Dorsolateral prefrontal cortex (tissue), 122 donors: ENCODE measurements at places on chromosomes 16 and 17.

DNA sequence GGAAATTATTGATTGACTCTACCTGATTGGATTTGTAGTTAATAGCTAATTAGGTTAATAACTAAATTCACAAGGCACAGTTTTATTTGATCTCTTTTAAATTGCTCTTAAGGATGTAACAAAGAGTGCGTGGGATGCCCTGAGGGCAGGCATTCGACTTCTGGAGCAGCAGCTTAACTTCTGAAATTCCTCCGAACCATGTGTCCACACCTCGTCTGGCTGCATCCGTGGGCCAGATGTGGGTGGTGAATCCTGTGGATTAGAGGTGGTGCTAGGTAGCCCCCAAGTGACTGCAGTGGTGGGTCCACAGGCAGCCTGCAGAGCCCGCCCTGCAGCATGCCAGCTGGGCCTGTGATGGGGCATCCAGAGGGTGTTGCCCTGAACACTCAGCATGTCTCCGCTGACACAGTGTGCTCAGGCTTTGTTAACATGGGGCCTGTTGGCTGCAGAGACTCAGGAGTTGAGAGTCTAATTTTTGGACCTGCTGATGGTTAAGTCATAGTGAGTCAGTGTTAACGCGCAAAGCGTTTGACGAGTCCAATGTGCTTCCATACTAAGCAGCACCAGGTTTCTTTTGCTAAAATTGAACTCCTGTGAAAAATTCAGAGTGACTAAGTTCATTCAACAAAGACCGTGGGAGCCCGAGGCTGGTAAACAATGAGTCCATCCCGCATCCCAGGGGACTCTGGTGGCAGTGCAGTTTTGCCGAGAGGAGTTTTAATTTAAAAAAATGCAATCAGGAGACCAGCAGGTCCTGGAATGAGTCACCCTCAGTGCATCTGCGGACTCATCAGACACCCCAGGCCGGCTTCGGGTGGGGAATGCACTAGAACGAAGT, 3.8 kb upstream of the NPB start:
- DNase-seq: no peak

DNA sequence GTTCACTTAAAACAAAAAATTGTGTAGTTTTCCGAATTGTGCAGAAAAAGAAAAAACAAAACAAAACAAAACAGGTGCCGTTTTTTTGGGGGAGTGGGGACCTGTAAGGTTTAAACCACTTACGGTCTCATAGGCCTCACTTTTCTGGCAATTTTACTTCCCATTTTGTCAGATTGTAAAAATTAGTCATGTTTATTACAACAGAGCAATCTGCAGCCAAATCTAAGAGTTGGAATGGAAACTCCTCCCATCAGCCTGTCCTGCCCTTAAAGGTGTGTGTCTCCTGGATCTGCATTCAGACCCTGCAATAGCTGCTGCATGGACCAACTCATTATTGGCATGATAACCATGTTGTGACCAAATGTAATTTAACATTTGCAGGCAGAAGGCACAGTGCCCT, 8.2 kb upstream of the SALL1 start:
- DNase-seq: no peak

- no peak for DNase-seq
Measured at GRCh38 chr17:19378416-19379360, at the start of gene MAPK7. Gene MAPK7 (plus strand): TSS chr17:19378498. CDS start chr17:19378901, 403 bp downstream.

DNA sequence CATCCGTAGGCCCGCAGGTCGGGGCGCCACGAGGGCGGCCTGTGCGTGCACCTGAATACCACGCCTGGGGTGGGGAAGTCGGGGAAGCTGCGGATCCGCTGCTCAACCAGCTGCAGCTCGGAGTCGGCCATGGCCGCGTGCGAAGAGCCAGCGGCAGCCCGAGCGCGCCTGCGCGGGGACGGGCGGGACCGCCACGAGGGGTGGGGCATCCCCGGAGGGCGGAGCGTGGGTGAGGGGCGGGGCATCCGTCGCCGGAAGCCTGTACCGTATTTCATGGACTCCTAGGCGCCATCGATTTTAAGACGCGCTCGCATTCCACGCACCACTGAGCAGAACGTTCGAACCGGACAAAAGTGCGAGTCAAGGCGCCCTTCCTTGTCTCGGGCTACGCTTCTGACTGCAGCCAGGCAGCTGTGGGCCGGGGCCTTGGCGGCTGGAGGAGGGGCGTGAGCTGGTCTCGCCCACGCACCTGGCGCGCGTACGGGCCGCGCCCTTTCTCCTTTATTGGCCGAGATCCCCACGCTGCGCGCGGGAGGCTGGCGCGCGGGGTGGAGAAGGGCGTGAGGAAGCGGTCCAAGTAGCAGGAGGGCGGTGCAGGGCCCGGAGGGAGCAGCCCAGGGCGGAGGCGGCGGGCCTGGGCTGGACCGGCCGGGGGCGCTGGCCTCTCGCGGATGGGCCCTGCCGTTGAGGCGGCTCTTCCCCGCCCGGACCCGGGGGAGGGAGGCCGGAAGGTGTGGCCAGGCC, at the start of gene APRT:
Gene APRT, minus strand, starts transcription at position 160 of the 744 bp plus-strand sequence. Its CDS starts 29 bp downstream, at position 131.
- peak; percentile 95 for DNase-seq

DNA sequence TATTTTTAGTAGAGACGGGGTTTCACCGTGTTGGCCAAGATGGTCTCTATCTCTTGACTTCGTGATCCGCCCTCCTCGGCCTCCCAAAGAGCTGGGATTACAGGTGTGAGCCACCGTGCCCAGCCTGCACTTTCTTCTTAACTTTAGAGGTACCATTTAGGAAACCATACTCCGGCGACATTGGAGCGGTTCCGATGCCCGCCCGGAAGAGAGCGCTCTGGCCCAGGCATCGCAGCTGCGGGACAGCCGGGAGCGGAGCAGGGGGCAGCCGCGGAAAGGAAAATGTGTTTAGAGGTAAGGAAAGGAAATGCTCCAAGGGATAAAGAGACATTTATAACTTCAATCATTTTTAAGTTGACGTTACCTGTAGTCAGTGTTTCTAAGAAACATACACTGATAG, 6.0 kb upstream of the HS3ST3B1 start:
- DNase-seq: no peak

DNA sequence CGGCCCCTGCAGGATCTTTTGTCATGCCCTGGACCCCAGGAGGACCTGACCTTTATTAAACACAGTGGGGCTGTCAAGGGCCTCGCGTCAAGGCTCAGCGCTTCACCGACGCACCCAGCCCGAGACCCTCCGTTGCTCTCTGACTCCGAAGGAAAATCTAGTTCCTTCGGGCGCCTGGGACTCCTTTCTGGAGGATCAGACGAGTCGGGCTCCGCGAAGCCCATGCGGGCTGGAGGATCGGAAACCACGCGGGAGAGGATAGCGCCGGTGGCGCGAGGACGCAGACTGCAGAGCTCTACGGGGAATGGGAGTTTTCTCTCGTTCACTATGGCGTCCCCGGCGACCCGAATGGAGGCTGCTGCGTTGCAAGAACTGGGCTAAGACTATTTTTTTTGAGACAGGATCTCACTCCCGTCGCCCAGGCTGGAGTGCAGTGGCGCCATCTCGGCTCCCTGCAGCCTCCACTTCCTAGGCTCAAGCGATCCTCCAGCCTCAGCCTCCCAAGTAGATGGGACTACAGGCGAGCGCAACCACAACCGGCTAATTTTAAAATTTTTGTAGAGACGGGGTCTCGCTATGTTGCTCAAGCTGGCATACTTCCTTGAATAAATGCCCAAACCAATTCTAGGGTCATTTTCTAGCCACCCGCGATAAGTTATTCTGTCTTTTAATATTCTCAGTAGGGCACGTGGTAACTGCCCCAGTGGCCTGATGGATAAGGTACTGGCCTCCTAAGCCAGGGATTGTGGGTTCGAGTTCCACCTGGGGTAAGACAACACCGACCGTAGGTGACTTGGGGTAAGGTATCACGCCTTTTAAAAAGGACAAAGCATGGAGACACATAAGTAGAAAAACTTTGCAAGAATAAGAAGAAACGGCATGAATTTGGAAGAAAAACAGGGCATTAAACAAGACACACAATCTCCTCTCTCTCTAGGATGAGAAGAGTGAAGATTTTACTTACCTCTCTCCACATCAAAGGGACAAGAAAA, 5.5 kb downstream of the OR1F1 start:
- no peak for DNase-seq

DNA sequence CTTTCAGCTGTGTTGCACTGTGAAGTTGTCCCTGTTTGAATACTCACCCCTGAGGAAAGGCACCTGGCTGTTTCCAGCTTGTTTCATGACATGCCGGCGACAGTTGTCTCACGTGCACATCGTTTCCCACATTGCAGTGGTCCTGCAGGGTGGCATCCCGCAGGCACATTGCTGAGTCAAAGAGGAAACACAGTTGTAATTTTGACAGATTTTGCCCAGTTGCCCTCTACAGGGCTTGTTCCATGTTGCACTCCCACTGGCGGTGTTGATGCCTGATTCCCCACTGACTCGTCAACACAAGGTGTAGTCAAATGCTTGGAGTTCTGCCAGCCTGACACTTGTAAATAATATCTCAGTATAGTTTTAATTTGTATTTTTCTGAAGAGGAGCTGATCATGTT, 23.8 kb downstream of the EPN2 start:
- DNase-seq: no peak

GRCh38 chr16:80056324-80056723, 455.8 kb upstream of the MAF start:
- DNase-seq: no peak

- no peak for DNase-seq
Measured at GRCh38 chr16:23296994-23297393, 5.1 kb upstream of the SCNN1B start.

- no peak for DNase-seq
Measured at GRCh38 chr17:1882836-1883235, 53.0 kb downstream of the RPA1 start.

DNA sequence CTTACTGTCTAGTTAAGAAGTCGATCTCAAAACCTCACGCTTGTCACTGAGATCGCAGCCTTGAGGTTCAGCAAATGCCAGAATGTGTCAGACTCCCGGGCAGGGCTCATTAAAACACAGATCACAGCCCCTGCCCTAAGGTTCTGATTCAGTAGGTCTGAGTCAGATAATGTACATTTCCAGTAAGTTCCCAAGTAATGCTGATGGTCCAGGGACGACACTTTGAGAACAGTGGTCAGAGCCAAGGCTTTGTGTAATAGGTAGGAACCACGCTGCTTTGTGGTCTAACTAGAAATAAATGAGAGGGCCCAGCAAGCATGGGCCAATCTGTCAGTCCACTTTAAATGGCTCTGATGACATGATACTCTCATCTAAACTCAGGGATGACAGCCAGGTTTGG, 228.6 kb downstream of the ZFHX3 start:
- no peak for DNase-seq

- DNase-seq: no peak
Measured at GRCh38 chr17:6941989-6942388, 53.9 kb upstream of the ALOX12 start.

GRCh38 chr16:85258629-85259028, 146.4 kb upstream of the CIBAR2 start:
- DNase-seq: no peak

DNA sequence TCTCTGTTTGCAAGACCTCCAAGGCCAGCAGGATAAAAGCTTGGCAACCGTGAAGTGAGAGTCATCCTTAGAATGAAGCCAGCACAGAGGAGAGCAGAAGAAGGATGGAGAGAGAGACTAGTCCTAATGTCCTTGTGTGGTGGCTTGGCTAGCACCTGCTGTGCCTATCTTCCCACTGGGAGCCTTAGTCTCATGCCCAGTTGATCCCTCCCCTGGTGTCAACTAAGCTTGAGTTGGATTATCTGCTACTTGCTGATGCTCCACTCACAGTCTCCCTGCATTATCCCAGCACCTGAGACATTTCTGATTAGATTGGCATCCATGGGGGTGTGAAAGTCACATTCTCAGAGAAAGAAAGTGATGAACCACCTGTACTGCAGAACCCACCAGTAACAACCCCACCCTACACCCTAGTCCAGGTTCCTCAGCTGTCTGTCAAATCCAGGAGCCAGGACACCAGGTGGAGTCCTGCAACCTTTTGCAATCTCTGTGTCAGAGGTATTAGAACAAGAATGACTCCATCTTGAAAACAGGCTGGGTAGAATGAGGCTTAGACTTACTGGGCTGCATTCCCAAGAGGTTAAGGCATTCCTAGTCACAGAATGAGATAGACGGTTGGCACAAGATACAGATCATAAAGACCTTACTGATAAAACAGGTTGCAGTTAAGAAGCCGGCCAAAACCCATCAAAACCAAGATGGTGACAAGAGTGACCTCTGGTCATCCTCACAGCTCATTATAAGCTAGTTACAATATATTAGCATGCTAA, 460.2 kb upstream of the C16orf82 start:
- DNase-seq: no peak

- DNase-seq: peak; percentile 60
Measured at GRCh38 chr16:88527186-88527936, 42.8 kb upstream of the ZC3H18 start.

- DNase-seq: no peak
Measured at GRCh38 chr17:41614098-41614497, 1.5 kb upstream of the KRT16 start.

GRCh38 chr16:1439058-1439698, 5.2 kb downstream of the CCDC154 start:
- no peak for DNase-seq

- DNase-seq: no peak
Measured at GRCh38 chr17:46769531-46770438, 48.7 kb downstream of the WNT3 start.

DNA sequence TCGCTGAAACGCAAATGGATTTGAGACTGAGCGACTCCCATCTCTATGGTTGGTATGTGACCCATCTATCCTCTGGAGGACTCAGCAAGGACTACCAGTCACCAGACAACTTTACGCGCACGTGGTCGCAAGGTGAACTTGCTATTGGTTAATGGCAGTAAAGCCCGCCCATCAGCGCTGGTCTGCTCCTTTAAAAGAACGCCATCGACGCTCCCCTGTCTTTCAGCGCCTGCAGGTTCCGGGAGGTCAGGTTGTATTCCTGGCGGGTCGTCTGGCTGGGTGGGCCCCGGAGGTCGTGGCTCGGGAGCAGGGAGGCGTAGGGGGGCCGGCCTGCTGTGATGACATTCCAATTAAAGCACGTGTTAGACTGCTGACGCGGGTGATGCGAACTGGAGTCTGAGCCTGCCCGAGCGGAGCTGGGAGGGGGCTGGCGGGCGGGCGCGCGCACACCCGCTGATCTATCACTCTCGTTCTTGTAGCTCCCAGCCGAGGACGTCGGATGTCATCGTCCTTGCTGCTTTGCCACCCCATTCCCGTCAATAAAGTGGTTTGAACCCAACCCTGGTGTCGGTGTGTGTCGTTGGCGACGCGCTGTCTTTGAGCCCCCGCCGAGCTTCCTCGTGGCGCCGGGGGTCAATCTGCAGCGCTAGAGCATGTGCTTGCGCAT, 15.9 kb upstream of the ERN1 start:
- DNase-seq: peak; percentile 98

DNA sequence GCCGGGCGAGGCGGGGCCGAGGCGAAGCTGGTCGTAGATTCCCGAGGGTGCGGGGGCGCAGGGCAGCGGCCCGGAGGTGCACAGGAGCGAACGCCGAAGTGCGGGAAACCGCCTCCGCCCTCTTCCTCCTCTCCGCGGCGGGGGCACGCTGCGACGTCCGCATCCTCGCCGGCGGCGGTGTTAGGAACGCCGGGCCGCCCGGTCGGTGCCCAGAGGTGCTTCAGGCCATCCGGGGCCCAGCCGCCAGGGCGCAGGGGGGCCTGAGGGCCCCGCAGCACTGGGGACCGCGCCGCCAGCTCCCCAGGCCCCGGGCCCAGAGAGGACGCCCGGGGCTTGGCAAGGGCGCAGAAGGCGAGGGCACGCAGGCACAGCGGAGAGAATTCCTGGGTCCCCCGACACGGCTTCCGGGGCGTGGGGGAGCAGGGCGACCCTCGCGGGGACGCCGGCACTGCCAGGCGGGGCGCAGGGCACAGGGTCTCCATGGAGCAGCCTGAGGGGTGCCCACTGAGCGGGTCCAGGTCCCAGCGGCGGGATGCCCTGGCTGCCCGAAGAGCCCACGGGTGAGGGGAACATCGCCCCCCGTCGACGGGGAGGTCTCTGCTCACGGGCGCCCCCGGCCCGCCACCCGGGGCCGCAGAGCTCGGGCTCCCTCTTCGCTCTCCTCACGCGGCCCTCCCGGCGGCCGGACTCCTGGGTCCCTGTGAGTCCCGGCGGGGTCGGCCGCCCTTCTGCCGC, 576 bp downstream of the EPOP start:
- DNase-seq: no peak
